Stimulated activated CD8-positive, alpha-beta memory T cell treated with anti-CD3 and anti-CD28 coated beads, Interleukin-4, amount 100 ng/mL, for 1 hour (primary cell): ENCODE measurements at places on chromosomes 7 and 10.

DNA sequence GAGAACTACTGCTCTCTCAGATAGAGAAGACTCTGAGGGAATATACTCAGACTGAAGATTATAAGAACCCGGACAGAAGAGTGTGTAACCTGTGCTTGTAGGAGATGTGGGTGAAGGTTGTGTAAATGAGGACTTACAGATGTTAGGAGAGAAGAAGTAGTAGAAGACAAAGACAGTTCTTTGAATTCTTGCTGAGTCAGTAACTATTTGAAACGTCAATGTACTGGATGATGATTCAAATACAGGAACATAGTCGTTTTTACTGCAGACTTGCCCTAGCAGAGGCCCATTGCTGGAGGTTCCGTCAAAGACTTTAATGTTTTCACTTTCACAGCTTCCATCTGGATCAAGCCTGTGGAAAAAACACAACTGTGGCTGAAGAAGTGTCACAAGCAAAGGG is 6.8 kb downstream of the CUZD1 start:
- no peak for DNase-seq

DNA sequence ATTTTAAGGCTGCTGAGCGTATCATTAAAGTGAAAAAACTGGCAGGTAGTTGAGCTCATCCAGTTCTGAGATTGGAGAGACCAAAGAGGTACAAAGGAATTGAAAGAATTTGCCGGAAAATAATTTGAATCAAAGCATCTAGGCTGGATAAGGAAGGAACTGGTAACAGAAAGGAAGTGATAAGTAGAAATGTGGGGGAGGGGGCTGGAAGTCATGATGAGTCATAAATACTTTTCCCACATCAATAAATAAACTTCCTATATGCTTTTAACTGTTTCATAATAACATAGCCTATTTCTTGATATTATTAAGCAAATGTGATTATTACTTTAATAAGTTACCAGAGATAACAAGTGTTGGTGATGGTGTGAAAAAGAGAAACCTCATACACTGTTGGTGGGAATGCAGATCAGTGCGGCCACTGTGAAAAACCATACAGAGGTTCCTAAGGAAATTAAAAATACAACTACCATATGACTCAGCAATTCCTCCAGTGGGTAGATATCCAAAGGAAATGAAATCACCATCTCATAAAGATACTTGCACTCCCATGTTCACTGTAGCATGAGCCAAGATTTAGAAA is 27.0 kb downstream of the ZNF438 start:
- DNase-seq = no peak

DNA sequence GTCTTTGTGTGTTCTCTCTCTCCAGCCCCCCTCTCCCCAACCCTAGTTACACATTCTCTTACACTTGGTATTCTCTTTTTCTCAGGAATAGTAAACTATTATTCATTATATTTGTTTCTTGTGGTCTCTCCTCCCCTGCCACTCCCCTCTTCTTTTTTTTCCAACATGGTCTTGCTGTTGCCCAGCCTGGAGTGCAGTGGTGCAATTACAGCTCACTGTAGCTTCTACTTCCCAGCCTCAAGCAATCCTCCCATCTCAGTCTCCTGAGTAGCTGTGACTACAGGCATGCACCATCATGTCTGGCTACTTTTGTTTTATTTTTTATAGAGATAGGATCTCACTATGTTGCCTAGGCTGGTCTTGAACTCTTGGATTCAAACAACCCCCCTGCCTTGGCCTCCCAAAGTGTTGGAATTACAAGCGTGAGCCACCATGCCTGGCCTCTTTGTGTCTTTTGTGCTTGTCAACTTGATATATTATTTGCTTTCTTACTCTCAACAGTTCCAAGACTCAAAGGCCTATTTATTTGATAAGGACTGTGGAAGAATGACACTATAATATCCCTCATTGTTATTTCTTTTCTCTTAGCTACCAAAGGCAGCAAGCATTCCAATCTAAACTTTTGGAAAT is 66.9 kb downstream of the MLLT10 start:
- no peak for DNase-seq

DNA sequence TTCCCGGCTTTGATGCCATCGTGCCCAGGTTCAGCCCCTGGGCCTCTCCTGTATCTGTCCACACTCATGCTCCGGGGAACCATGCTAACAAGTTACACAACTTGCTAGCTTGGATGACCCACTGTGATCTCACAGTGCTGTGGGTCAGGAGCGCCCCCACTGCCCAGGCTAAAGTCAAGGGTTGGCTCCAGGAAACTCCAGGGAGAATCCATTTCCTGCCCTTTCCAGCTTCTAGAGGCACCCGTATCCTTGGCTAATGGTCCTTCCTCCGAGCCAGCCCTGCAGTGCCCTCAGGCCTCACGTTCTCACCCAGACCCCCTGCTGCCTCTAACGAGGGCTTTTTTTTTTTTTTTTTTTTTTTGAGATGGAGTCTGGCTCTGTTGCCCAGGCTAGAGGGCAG is 19.5 kb downstream of the AMZ1 start:
- DNase-seq = no peak

DNA sequence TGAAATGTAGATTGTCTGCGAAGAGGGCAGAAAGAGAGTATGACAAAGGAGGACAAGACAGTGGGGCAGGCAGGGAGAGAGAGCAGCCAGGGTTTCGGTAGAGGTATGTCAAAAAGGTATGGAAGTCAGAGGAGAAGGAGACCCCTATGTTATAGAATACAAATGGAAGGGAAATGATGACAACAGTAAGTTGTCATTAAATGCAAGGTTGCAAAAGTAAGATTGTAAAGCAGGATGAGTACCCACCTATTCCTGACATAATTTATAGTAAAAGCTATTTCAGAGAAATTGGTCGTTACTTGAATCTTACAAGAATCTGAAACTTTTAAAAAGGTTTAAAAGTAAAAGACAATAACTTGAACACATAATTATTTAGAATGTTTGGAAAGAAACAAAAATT is 126.3 kb downstream of the CFTR start:
- DNase-seq = no peak

DNA sequence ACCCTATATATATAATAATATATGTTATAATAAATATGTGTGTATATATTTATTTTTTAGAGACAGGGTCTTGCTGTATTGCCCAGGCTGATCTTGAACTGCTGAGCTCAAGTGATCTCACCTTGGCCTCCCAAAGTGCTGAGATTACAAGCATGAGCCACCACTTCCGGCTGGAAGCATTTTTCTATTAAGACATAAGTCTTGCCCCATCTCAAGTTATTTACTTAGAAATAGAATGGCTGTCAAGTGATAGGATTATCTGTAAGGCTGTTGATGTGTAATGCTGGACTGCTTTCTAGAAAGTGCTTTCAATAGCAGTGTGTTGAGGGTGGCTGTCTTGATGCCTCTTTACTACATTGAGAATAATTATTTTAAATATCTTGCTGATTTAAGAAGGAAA is 65.2 kb downstream of the ZMYND11 start:
- DNase-seq = no peak

DNA sequence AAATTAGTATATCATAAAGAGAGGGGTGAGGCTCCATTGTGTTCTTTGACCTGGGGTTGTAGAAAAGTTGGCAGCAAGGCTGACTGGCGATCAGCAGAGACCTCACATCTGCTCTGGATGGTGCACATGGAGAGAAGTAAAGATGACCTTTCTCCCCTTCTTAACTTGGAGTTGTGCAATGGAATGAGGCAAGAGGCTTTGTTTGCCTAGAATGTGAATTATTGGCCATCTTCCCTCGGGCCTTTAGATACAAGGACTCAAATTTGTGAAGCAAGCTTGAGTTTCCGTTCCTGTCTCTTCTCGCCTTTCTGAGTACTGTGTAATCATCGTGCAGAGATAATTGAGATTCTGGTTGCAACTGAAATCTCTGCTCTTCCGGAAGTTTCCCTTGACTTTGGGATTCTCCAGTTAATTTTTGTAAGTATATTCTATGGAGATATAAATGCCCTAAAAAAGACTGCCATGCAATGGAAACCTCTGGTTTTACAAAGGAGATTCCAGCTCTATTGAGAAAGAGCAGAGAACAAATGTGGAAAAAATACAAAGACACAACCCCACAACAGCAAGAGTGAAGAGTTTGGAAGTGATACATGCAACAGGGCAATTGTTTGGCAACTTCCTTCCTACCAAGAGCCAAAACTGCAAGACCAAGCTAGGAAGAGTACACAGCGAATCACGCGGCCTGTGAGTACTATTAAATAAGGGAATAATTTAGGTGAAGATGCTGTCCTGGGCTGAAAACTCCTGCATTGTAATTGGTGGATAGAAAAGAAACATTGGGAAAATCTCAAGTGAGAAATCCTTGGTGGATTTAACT is 542.3 kb upstream of the NRP1 start:
- no peak for DNase-seq

DNA sequence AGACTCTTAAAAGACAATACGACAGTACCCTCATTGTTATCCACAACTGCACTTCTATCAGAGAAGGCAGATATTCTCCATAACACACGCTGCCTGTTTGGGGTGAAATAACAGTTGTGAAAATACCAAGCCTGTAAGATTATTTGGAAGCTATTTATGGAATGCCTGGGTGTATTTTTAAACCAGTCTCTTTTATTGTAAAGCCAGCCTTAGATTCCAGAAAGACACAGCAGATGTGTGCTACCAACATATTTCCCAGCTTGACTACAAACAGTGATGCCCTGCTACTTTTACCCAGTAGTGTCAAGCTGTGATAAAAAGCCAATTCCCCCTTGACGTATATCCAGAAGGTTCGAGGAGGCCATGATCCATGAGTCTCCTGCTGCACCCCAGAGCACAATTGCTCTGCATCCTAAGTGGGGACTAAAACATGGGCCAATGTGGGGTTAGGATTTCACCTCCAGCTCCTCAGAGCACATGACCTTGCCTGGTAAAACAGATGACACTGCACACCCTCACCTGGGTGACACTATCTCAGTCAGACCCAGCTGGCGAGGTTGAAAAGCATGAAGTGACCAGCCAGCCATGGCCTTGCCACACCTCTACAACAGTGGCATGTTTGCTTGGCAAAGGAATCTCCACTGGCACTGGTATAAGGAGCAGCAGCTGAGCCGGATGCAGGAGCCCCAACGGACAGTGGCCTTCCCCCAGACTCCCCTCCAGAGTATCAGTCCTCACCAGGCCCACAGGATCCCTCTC is 62.2 kb downstream of the GFRA1 start:
- no peak for DNase-seq

- DNase-seq = no peak
These were observed 25.6 kb upstream of the RBAK start for GRCh38 chr7:5020098-5020497.

DNA sequence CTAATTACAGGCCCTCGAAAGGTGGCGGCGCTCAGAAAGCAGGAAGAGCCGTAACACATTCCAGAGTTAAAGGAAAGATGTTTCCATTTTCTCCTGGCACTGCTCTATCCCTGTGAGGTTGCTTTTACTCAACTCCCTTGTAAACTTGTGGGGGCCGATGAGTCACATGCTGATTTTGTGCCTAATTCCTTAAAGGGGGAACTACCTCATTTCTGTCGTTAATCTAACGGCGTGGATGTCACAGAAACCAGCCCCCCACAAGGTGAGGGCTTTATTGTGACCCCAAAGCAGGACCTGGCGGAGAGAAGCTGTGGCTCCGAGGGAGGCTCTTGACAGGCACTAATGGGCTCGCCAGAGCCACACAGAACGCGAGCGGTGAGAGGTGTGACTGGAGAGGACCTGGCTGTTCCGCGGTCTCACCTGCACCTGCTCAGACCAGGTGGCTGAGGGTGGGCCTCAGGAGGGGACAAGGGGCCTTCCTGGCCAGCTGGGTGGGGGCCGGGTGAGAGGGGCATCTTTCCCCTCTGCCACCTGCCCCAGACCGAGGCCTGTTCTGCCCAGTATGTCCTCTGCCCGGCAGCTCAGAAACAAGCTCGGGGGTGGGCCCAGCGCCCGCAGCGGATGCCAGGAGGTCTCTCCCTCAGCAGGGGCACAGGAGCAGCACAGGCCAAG is 50.9 kb downstream of the CALML3 start:
- DNase-seq = no peak
